GM12891 (cell line): ENCODE measurements at places on chromosomes 3 and 15.

GRCh38 chr15:34708422-34708821 is 46.4 kb downstream of the GJD2 start:
- no peak for DNase-seq

DNA sequence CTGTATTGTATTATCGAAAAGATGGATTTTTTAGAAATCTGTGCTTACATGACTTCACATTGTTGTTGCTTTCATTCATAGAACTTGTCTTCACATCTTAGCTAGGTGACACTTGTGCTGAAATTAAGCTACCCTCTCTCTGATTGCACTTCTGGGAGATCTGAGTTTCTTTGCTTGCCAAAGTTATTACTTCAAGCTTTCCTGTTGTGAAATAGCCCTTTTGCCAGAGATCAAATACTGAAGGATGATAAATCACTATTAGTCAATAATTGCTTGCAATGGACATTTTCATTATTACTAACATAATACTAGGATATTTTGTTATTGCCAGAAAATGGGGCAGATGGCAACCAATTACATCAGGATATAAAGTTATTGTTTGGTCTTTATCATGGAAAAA is 34.7 kb downstream of the PIK3CA start:
- DNase-seq, result no peak

DNA sequence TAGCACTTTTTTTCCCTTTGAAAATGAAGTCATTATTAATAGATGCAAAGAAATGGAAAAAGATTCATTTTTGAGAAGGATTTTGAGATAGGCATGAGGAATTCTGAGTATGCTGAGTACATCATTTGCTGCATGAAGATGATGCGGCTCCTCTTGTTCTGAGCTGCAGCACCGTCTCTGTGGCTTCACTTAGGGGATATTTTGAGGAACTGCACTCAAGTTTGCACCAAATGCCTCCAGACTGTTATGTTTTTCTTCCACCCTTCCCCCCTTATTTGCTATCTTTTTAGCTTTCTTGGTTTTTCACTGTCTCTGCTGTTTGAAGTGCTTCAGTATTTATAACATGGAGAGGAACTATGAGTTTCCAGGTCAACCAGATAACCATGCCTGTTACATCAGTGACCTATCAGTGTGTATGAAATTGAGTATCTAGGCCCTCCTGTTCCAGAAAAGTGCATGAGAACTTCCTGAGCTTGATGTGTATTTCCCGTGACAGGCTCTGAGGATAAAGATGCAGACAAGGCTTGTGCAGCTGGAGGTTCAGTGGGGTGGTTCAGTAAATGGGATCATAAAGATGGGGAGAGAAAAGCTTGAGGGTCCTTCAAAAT is 128.7 kb downstream of the PDCD6IP start:
- DNase-seq, result no peak

- no peak for DNase-seq
These were observed 28.4 kb upstream of the CNTN3 start for GRCh38 chr3:74642876-74643275.

DNA sequence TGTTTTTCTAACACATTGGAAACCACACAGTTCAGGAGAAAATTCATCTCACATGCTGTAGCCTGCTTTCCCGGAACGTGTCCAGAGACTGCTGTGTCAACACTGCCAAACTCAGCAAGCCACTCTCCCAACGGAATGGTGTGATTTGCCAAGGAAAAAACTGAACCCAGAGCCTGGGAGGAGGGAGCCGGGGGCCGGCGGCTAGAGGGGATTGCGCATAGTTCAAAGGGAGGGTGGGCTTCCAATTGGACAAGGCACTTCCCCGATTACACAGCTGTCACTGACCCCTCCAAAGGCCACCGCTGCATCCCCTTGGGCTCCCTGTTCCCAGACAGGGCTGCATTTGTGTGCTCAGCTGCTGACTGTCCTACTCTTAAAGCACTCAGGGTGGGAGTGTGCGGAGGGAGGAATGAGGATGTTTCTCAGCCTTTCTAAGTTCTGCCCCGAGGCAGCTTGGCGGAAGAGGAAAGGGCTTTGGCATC is 256.2 kb downstream of the ZNF621 start:
- no peak for DNase-seq

DNA sequence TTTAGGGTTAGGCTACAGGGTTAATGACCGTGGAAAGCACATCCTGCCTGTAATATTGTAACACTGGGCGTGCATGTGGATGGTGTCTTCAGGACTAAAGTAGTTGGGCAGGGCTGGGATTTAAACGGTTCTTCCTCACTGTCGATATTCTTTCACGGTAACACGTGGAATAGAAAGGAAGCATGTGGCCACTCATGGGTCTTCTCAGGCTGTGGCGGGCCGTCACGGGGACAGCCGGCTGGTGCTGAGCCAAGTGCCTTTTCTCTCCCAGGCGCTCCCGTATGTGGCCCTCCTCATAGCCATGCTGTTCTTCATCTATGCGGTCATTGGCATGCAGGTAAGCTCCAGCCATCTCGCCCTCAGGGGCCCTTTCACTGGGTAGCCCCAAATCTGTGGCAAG is 73.7 kb downstream of the CHDH start:
- DNase-seq, result no peak

DNA sequence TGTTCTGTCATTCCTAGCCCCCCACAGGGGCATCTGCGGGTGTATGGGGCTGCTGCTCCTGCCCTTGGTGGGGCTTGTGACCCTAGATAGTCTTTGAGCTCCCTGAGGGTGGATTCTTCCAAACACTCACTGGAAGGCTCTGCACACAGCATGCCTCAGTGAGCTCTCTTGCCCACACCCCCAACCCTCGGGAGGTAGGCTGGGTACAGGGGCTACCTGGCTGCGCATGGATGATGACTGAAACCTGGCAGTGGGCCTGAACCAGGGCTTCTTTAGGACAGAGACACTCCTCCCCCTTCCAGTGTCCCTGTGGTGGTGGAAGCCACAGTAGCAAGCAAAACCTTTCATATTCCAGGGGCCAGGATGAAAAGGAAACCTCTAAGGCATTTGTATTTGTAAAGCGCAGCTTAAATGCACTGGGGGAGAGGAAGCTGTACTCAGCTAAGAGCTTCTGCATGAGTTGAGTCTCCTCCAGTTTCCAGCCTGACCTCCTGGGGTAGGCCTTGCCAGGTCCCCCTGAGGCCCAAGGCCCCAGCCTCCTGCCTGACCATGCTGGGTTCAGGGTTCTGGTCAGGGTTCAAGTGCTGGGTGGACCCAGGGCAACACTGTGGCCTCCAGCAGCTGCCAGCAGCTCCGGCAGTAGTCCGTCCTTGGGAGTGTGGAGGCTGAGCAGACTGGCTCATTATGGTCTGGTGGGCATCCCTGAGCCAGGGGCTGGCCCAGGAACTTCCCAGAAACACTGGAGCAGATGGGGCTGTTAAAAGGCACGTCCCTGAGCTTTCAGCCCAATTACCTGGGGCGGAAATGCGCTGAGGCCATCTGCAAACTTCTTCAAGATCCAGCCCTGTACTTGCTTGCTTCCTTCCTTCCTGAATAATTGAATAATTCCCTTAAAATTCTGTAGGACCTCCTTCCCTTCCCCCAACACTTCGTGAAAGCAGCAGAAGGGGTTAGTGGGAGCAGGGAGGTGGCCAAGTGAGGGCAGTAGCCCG is 89.7 kb downstream of the HMG20A start:
- no peak for DNase-seq
